ENCODE measurements at places on chromosomes 1 and 21.

- DNase-seq, result no peak
Observed at GRCh38 chr1:39427912-39428311, 63.5 kb upstream of the BMP8A start.

- DNase-seq, result no peak
Observed at GRCh38 chr1:44934791-44935190, 51.6 kb downstream of the EIF2B3 start.

- no peak for DNase-seq
Observed at GRCh38 chr1:94634977-94635416, 93.4 kb upstream of the F3 start.

GRCh38 chr1:234710936-234711724 is 101.2 kb upstream of the IRF2BP2 start:
- DNase-seq, result no peak

GRCh38 chr1:75992312-75992711 is 60.1 kb upstream of the ASB17 start:
- no peak for DNase-seq

- no peak for DNase-seq
Observed at GRCh38 chr1:110214454-110215404, 4.6 kb downstream of the KCNC4 start.

DNA sequence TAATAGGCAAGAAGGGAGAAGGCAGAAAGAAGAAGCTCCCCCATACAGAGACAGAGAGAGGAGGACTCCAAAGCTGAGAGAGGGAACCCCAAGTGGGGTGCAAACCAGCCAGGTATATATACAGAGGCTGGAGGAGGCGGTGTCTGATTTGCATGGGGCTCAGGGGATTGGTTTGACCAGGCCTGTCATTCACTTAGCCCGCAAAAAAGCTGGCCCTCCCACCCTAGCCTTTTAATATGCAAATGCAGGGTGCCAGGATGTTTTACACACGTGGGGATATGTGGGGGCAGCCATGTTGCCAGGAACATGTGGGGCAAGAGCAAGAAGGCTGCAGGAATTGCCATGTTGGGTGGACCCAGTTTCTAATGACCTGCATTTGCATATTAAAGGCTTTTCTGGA is 37.0 kb upstream of the TENT5B start:
- no peak for DNase-seq

GRCh38 chr1:37730376-37730775 is 34.5 kb downstream of the EPHA10 start:
- no peak for DNase-seq

DNA sequence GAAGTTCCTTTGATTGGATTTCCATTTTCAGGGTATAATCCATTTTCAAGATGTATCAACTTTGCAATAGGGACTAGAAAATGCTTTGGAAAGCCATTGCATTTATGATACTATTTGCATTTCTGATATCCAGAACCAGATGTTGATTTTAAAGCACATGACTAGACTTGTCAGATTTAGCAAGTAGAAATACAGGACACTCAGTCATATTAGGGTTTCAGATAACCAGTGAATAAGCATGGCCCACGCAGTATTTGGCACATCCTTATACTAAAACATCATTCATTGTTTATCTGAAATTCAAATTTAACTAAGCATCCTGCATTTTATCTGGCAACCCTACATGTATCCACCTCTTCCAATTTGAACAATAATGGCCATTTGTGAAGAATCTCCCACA is 113.3 kb upstream of the DPT start:
- no peak for DNase-seq

GRCh38 chr1:184110272-184111204 is 59.0 kb downstream of the TSEN15 start:
- DNase-seq, result no peak

DNA sequence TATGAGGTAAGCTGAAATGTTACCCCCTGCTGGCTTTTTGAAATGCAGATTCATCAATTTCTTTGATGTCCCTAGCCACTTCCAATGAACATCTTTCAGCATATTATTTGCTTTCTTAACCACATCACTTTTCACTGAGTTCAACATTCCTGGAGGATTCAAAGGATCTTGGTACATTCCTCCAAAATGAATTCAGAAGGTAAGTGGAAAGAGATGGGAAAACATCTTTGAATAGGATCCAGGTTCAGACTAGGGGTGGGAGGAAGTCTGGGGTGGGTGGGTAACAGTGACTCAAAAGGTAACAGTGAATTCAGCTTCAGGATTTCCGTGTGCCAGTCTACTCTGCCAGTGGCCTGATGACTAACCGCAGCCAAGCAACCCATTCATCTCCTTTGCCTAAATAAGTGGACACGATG is 180.7 kb downstream of the ZC3H11B start:
- no peak for DNase-seq

DNA sequence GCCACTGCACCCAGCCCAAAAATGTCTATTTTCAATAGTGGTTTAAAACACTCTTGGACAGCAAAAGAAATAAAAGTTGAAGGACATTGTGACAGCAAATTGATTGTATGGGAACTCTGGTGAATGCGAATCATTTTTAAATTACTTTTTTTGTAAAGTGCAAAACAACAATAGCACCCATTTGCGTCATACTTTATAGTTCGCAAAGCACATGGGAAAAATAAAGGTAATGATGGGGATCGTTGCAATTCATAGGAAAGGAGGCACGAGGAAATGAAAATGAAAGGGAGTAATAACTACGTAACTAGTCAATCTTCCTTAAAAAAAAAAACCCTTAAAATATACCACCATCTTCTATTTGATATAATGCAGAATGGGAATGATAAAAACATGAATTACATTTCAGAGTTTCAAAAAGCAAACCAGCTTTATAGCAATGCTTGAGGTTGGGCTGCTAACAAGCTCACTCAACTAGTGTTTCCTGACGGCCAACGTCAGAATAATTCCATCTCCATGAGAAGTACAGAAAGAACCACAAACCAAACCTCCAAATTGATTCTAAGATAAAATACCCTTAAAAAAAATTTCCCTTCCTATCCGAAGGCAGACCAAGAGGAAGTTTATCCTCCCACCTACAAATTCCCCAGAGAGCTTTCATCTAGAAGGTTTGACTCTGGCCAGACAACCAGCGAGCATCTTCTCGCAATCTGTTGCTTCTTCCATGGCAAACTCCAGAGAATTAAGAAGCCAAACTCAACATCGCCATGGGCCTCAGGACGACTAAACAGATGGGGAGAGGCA is at the start of gene EDARADD:
EDARADD (plus strand) TSS at position 606 of the 801 bp plus-strand sequence; CDS start at position 765, 159 bp downstream.
- DNase-seq, result no peak

DNA sequence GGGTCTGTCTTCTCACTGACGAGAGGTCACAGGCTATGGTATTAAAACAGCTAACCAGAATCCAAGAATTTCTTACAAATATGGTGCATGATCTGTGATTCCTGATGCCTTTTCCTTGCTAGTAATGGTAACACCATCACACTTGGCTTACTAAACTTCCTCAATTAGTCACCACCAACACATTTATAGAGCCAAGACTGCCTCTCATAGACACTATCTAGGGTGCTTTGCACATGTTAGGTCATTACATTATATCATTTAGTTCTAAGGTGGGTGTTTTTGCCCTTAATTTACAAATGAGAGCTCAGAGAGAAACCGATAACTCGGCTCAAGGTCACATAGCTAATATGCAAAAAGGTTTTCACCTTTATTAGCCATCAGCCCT is 8.7 kb downstream of the KIF21B start:
- no peak for DNase-seq

- no peak for DNase-seq
Observed at GRCh38 chr1:201476670-201477344, 7.8 kb upstream of the PHLDA3 start.

DNA sequence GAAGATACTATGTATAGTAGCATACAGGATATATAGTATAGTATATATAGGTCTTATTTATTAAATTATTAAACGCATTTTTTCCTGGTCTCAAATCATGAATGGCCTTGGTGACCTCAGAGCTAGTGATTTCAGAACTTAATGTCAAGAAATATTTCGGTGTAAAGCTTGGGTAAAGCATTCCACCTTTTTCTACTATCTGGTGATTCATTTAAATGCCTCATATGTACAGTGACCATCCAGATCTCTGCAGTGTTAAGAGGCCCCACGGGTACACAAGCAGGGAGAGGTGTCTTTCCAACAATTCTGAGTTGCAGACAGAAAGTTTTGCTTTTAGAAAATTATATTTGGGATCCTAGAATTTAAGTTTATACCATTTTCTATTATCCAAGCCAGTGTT is 626.5 kb downstream of the PTPRC start:
- no peak for DNase-seq

GRCh38 chr1:11143907-11144306 is 44.2 kb upstream of the EXOSC10 start:
- DNase-seq, result no peak

GRCh38 chr1:22494943-22495579 is 43.4 kb downstream of the ZBTB40 start:
- DNase-seq, result no peak

DNA sequence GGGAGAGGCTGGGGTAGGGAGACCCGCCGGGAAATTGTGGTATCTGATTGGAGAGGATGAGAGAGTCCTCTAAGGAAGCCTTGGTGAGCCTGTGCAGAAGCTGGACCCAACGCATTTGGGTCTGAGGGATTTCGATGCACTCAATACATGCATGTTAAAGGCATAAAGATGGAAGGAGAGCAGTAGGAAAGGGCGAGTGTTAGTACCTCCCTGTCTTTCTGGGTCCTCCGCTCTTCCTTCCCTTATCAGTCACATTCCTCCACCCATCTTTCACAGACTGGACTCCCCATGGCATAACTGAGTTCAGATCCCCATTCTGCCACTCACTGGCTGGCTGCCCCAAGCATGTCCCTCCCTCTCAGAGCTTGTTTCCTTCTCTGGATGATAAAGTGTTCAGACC is 7.3 kb downstream of the RGS16 start:
- no peak for DNase-seq

DNA sequence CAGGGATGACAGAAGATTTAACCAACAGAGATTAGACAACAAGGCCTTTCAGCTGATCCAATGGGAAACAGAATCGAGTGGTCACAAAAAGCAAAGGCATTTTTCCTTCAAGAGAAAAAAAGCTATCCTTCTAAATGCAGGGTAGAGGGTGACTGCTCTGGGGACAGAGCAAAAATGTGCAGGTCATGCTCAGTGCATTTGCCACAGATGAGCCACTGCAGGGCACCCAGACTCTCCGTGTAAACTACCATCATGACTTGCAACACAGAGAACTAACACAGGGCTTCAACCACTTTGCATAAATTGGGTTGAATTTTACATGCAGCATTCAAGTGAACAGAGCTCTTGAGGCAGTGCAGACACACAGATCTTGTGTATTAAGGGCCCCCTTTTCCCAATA is 56.8 kb downstream of the PRKAB2 start:
- DNase-seq, result no peak

DNA sequence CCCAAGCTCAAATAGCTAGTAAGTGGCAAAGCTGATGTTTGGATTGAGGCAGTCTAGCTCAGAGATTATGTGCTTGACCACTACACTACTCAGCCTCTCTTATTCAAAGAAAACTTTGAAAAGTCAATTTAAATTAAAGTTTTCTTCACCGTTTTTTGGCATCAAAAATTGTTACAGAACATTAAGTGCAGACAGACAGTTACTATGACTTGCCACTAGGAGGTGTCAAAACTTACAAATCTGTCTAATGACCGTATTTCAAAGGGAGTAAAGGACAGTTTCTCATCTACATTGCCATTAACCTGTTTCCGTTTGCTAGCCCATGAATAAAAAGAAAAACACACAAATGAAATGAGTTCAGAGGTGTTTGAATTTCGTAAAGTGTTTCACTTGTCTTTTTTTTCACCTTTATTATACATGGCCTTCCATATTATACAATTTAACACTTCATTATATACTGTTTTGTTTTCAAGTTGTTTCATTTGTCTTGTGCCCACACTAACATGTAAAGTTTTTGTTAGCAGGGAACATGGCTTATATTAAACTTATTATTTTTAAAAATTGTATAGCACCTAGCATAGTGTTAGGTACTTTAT is 57.4 kb upstream of the MTF2 start:
- no peak for DNase-seq

GRCh38 chr21:14075346-14076142 is 135.2 kb downstream of the LIPI start:
- no peak for DNase-seq

Data from stimulated activated CD8-positive, alpha-beta memory T cell treated with anti-CD3 and anti-CD28 coated beads, Interleukin-7, amount 100 ng/mL, for 48 hours (primary cell).